SK-N-SH (cell line): ENCODE measurements at places on chromosomes 3 and 15.

DNA sequence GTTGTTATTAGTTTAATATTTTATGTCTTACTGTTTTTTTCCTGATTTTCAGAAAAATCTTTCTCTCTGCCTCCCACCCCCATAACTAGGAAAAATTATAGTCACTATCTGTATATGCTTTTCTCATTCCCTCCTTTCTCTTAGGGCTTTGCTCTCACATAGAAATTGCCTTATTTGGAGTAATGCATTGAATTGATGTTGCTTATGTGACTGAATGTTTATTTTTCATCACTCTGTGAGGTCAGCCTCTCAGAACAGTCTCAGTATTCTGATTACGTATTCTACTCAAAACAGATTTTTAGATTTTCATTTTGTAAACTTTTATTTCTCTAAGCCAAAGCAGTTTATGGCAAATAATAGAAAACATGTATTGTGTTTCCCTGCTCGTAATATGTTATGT is 121.0 kb downstream of the SLMAP start:
- H3K4me3 ChIP-seq: no peak overlapping the region
- H3K36me3 ChIP-seq: no peaks in the 10 kb centered on the region
- no peaks in the 10 kb centered on the region for H3K27me3 ChIP-seq
- no peak overlapping the region for H3K27ac ChIP-seq

GRCh38 chr3:167861649-167862048 is 126.1 kb downstream of the SERPINI1 start:
- no peaks in the 10 kb centered on the region for H3K4me1 ChIP-seq
- no peaks in the 10 kb centered on the region for H3K27me3 ChIP-seq
- H3K36me3 ChIP-seq: no peaks in the 10 kb centered on the region
- no peak for DNase-seq
- H3K4me3 ChIP-seq: no peak overlapping the region
- H3K27ac ChIP-seq: no peak overlapping the region

- H3K27ac ChIP-seq: no peak overlapping the region
- no peaks in the 10 kb centered on the region for H3K27me3 ChIP-seq
- peaks cover 4% of the 10 kb centered on the region for H3K4me1 ChIP-seq
- H3K36me3 ChIP-seq: no peaks in the 10 kb centered on the region
- no peak overlapping the region for H3K4me3 ChIP-seq
These were observed 184.2 kb upstream of the PDZRN3 start for GRCh38 chr3:73808862-73809509.

DNA sequence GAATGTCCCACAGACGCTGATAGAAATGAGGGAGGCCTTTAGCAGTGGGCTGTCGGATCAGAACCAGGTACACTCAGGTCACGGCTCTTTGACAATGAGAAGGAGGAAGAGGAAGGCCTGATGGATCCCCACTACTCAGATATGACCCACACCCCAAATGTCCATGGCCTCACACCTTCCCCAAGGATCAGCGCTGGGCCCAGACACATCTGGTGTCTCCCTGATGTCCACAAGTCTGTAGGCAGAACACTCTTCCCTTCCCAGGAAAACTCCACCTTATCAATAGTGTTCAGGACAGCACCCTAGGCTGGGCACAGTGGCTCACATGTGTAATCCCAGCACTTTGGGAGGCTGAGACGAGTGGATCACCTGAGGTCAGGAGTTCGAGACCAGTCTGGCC is 33.3 kb upstream of the SFMBT1 start:
- H3K27me3 ChIP-seq: no peaks in the 10 kb centered on the region
- no peaks in the 10 kb centered on the region for H3K36me3 ChIP-seq
- peaks cover 10% of the 10 kb centered on the region; the same call in 1 of the 2 replicates for H3K4me1 ChIP-seq

GRCh38 chr15:66172324-66172980 is 81.1 kb downstream of the MEGF11 start:
- H3K4me3 ChIP-seq: no peak overlapping the region
- no peaks in the 10 kb centered on the region for H3K4me1 ChIP-seq
- H3K27me3 ChIP-seq: peaks cover 11% of the 10 kb centered on the region; the same call in 1 of the 2 replicates

DNA sequence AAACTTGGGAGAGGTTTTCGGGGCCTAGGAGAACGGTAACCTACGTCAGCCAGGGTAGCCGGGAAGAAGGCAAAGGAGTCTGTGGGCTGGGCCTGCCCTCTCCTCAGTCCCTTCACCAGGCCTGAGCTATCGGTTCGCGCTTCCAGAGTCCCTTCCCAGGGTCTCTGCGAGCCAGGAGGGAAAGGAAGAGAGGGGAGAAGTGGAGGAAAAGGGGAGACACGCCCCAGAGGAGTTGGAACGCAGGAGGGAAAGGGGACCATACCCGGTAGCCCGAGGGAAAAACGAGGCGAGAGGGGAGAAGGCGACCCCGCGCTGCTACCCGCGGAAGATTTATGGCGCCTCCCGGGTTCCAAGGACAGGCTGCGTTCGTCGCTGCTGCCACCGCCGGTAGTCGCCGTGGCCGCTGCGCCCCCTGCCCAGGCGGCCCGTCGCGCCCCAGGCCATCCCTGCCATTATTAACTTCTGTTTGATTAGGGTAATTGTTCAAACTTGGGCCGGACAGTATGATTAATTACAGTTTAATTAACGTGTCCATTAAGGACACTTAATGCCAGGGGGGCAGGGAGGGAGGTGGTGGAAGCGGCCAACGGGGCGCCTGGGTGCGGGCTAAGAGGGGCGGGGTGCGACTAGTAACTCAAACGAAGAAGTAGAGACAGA is 3.4 kb upstream of the SKOR1 start:
- peaks cover 36% of the 10 kb centered on the region for H3K27me3 ChIP-seq
- DNase-seq: peak; percentile 74
- H3K4me1 ChIP-seq: no peaks in the 10 kb centered on the region
- no peak overlapping the region for H3K4me3 ChIP-seq
- no peak overlapping the region for H3K27ac ChIP-seq

DNA sequence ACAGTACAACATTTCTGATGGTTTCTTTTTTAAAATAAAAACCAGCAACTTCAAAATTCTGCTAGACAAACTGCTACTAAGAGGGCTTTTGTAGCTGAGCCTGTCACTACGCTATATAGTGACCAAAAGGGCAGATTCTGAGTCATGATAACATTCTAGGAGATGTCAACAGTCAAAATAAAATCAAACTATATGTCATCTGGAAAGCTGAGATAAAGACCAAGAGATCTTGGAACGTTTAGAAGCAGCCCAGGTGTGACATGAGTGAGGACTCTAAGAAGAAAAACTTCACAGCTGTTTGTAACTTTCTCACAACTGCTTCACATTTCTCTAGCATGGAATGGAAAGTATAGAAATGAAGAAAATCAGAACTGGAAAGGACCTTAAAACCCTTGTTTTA is 84.6 kb downstream of the FILIP1L start:
- no peak overlapping the region for H3K4me3 ChIP-seq
- no peak for DNase-seq
- no peaks in the 10 kb centered on the region for H3K27me3 ChIP-seq

DNA sequence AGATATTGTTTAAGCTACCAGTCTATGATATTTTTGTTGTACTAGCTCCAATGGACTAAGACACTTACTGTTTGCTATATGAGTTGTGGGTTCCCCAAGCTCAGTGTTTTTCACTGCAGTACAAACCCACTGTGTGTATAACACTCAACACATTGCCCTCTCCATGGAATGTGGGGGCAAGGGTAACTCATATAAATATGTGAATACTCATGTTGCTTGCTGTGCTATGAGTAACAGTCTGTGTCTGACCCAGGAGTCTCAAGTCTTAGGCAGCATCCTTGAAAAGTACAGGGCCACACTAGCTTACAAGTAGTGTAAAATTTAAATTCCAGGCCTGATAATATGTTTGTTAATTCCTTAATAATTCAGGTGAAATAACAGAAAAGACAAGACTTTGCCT is 22.5 kb upstream of the CNTN3 start:
- no peak overlapping the region for H3K4me3 ChIP-seq
- H3K27ac ChIP-seq: no peak overlapping the region
- H3K4me1 ChIP-seq: no peaks in the 10 kb centered on the region
- DNase-seq: no peak

DNA sequence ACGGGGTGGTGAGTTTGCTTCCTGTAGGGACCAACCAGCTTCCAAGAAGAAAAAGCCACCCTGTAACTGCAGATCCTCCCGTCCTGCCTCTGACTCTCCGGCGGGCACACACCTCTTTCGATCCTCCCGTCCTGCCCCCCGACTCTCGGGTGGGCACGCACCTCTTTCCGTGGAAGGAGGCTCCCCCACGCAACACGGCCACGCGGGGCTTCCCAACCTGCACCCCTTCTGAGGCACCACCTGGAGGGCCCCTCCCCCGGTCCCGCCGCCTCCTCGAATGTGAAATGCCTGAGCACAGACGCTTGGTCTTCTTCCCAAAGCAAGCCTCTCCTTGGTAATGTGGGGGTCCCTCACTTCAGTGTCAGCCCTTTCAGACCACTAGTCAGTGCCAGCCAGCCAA is 7.3 kb downstream of the ADAMTS17 start:
- no peaks in the 10 kb centered on the region for H3K27me3 ChIP-seq
- H3K4me1 ChIP-seq: peaks cover 31% of the 10 kb centered on the region; the same call in 1 of the 2 replicates
- no peak overlapping the region for H3K4me3 ChIP-seq

GRCh38 chr3:69741032-69741767 is 1.9 kb downstream of the MITF start:
- H3K27me3 ChIP-seq: no peaks in the 10 kb centered on the region
- DNase-seq: no peak
- peaks cover 8% of the 10 kb centered on the region; the same call in 1 of the 2 replicates for H3K4me1 ChIP-seq
- H3K4me3 ChIP-seq: no peak overlapping the region
- no peaks in the 10 kb centered on the region for H3K36me3 ChIP-seq

- peaks cover 2% of the 10 kb centered on the region for H3K4me1 ChIP-seq
- no peaks in the 10 kb centered on the region for H3K27me3 ChIP-seq
- H3K27ac ChIP-seq: no peak overlapping the region
- H3K4me3 ChIP-seq: no peak overlapping the region
- no peaks in the 10 kb centered on the region for H3K36me3 ChIP-seq
- DNase-seq: no peak
These were observed 30.2 kb downstream of the NCEH1 start for GRCh38 chr3:172680684-172681083.

DNA sequence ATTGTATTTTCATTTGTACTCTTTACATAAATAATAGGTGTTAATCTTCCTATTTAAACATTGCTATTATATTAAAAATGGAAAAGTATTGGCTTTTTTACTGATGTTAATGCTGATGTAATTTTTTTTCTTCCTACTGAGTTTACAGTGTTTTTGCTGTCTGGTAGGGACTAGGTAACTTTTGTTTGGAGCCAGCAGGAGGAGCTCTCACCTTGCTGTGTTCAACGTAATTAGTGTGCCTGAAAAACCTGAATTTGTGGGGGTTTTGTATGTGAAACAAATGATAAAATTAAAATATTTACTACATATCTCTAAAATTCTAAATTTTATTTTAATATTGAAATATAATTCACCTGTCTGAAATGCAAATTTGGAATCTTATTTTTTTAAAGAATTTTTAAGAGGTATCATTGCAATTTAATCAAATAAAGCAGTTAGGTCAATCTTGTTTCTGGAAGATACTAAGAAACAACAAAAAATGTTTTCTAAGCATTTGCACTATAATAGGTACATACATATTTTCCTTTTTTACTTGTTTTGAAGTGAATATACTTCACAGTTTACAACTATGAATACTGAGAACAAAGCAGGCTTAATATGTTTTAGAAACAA is 48.8 kb downstream of the EPHA6 start:
- H3K4me3 ChIP-seq: no peak overlapping the region
- DNase-seq: peak; percentile 10
- H3K27me3 ChIP-seq: no peaks in the 10 kb centered on the region
- no peaks in the 10 kb centered on the region for H3K4me1 ChIP-seq
- H3K36me3 ChIP-seq: no peaks in the 10 kb centered on the region
- H3K27ac ChIP-seq: no peak overlapping the region

- no peaks in the 10 kb centered on the region; the same call in 1 of the 2 replicates for H3K4me1 ChIP-seq
- H3K36me3 ChIP-seq: no peaks in the 10 kb centered on the region
- H3K4me3 ChIP-seq: no peak overlapping the region
- no peak for DNase-seq
These were observed 132.6 kb upstream of the COL8A1 start for GRCh38 chr3:99505646-99506269.
